Stimulated activated CD4-positive, alpha-beta T cell treated with anti-CD3 and anti-CD28 coated beads, Interleukin-12 subunit alpha, Interleukin-12 subunit beta, amount 100 ng/mL, for 24 hours (primary cell): ENCODE measurements at places on chromosomes 12 and 14.

DNA sequence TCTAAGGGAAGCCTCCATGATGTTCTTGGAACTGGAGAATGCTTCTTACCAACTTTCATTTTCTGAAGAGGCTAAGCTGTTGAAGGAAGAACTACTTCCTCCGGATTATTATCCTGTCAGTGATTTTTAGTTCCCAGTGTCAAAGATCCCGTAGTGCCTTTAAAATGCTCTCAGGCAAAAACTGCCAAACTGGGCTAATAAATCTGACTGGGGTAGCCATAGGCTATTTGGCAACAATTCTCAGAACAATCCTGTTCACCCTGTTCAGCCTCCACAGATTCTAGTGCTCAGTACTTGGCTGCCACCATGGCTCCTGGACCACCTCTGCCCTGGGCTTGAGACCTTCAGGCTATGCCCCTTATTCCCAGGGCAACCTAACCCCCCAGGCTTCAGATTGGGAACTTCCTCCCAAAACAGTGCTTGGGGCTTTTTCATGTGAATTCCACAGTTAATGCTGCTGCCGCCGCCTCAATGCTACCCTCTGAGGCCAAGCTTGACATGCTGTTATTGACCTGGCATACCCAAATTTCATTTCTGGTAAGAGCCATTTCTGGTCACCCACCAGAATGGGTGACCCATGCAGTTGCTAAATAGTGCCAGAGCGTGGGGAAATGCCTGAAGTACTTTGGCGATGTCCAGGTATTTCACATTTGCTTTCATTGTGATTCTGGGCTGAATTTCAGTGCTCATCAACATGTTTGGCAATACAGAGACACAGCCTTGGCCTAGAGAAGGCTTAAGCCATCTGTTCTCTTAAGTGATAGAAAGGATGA is 110.0 kb upstream of the ARHGAP5 start:
- DNase-seq, result no peak

DNA sequence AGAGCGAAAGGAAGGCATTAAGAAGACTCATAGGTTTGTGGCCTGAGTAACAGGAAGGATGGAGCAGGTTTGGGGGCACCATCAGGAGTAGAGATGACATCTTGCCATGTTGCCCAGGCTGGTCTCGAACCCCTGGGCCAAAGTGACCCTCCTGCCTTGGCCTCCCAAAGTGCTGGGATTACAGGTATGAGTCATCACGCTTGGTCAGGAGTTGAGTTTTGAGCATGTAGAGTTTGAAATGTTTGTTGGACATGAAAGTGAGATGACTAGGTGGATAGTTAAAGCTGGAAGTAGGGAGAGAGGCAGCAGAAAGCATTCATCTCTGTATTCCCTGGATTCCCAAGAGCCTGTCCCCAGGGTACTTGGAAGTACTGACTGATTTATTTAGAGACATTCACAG is 112.6 kb downstream of the ERC1 start:
- no peak for DNase-seq

DNA sequence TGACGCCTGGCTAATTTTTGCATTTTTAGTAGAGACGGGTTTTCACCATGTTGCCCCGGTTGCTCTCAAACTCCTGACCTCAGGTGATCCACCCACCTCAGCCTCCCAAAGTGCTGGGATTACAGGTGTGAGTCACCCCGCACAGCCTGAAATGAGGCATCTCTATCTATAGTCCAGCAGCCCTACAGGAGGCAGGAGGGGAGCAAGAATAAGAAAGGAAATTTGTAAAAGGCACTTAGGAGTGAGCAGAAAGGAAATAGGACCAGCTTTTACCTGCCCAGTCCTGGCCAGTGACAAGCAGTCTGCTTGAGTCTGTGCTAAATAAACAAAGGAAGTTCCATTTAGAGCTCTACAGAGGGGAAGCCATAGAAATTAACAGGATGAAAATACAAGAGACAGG is 15.0 kb upstream of the PSMA6 start:
- no peak for DNase-seq

GRCh38 chr12:80716696-80717469 is at the start of gene MYF5:
TSS of gene MYF5 (plus strand) at chr12:80716912. CDS start at chr12:80717064, 152 bp downstream.
- DNase-seq, result no peak

DNA sequence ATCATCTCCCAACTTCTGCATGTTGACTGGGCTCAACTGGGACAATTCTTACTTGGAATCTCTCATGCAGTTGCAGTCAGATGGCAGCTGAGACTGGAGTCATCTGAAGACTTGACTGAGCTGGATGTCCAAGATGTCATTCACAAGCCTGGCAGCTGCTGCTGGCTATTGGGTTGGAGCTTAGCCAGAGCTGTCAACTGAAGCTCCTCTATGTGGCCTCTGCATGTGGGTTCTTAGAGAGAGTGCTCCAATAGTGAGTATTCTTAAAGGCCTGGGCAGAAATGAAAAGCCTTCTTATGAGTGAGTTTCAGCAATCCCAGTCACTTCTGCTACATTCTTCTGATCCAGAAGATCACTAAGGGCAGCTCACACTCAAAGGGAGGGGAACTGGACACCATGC is 440.9 kb downstream of the LRIG3 start:
- DNase-seq, result no peak

DNA sequence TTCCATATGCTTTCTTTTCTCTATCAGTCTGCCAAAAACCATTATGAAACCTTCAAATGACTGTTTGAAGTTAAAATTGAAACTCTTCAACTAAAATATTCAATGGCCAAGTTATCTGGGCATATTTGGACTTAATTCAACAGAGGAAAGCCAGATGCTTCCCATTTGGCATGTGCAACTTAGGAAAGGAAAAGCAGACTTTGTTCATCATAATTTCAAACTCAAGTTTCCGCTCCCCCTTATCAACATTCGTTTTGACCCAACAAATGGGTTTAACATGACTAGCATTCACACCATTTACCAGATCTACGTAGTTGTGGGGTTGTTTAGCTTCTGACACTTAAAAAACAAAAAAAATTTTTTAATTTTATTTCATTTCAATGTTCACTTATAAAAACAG is 75.7 kb downstream of the PLEKHG7 start:
- no peak for DNase-seq
